ENCODE measurements at places on chromosomes 6 and 20. TPM values are rescaled to one million over a fixed set of nuclear protein-coding genes. Genes with fewer than 3 reads are reported as not detected.
A peak's percentile ranks its signal among the peaks of the same experiment; 100 is the strongest.

ZNF184 gene
- total RNA-seq: 15.4 TPM

LINC00237 gene
- total RNA-seq: not detected

SS18L1 gene
- 21.7 TPM for total RNA-seq

DDX43 gene
- 0.09 TPM for total RNA-seq

SLPI gene
- total RNA-seq: not detected

DNA sequence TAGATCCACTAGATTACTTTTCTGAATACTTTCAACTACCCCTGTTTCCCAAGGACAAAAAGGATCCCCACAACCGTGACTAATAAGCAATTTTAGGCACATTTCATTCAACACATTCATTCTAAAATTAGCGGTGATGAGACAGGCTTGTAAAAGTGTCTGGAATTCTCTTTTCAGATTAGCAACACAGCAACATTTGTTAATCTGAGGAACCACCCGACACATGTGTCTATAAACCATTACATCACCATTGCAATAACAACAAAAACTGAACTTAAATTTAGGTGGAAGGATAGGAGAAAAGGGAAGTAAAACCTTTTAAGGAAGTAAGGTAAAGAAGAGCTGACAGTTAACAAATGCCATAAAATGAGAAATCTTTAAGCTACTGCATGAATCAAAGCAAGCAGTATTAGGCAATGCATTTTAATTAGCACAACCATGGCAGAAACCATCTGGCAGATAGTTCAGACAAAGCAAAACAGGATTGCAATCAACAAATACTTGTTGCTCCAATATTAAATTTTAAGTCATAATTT is 49.1 kb downstream of the MAP3K7 start:
- DNase-seq: no peak

DNA sequence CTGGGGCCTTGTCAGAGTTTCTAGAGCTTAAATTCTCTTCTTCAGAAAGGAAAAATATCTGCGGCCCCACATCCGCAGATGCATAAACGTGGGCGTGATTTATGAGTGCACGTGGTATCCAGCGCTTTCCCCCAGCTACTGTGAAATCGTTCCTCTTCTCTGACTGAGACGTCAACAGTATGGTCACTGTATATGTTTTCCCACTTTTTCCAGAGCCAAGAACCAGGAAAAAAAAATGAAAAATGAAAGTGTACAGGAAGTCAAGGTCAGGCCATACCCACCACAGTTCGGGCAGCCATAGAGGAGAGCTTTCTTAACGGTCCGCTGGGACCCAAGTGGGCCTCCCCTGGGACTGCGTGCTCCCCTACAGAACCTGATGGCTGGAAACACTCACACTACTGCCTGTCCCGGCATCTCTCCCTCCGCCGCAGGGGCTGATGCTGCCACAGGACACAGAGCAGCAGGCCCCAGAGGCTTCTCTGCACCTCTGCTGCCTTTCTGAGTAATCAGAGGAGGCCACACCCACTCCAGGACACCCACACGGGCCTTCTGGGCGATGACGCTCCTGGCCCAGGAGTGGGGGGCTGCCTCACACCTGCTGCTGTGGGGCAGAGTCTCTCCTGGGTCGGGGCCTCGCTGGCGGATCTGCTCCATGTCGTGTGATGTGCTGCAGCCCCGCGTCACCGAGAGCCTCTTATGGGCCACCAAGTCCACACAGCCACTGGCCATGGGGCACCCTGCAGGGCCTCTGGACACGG is 16.4 kb upstream of the STX16 start:
- peak; percentile 42 for DNase-seq

- DNase-seq: no peak
Measured at GRCh38 chr20:32792731-32793458, 26.9 kb upstream of the MAPRE1 start.

GRCh38 chr20:17872959-17873358 is 95.6 kb downstream of the SNX5 start:
- no peak for DNase-seq

GRCh38 chr20:58558486-58559367 is 43.5 kb upstream of the APCDD1L start:
- no peak for DNase-seq

GRCh38 chr6:155001482-155001881 is 6.4 kb downstream of the TIAM2 start:
- no peak for DNase-seq

DNA sequence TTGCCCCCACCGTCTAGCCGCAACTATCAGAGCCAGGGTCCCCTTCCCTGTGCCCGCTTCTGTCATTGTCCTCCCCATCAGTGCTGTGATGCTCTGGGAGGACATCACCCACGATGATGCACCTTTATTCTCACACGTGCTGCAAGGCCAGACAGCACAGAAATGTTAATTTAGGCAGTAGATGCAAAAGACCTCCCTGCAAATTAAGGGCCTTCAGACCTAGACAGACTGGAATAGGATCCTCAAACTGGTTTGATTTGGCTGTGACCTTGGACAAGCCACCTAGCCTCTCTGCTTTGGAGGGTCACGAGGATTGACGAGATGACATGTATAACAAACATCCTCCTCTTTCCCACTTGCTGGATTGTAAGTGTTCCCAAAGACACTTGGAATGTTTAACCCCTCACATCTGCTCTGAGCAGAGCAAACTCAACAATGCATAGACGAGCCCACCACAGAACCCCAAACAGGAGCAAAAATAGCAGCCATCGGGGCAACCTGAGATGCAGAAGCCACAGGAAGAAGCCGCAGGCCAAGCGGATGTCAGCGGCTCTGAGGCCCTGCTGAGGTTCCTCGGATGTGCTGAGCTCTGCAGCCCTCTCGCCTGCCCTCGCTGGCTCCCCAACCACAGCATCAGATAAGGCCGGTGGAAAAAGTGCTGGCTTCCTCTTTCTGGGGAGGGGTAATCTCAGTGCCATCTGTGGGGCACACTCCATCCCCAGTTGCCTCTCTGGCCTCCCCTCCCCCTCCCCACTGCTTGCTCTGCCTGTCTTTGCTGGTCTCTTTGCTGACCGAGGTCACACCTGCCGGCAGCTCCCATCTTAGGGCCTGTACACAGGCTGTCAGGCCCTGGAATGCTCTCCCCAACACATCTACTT is 35.3 kb downstream of the TOX2 start:
- peak; percentile 46 for DNase-seq

DNA sequence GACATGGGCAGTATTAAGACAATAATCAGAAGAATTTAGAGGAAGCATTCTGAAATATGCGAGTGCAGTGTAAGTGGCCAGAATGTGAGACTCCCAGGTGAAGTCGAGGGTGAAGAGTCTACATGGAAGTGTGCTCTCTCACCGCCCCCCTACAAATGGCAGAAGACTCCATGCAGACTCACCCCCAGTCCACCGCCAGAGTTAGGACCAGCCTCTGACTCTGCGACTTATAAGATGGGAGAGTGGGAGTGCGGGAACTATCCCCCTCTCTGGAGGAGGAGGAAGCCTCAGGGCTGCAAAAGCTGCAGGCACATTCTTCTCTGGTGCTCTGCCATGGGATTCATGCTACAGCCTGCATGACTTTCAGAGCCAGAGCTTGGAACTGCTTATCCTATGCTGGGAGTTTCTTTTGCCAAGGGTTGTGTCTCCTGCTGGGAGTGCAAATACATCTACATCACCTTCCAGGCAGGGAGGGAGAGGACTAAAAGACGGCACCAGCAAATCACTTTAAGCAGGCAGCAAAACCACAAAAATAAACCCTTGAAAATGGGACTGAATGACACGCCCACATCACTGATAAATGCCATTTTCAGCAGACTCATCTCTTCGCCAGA is 206.7 kb upstream of the SULF2 start:
- no peak for DNase-seq

DNA sequence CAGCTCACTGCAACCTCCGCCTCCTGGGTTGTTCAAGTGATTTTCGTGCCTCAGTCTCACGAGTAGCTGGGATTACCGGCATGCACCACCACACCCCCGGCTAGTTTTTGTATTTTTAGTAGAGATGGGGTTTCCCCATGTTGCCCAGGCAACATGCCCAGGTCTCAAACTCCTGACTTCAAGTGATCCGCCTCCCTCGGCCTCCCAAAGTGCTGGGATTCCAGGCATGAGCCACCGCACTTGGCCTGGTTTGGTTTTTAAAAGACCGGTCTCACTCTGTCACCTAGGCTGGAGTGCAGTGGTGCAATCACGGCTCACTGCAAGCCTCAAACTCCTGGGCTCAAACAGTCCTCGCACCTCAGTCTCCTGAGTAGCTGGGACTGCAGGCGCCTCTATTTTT is 40.1 kb downstream of the VSTM2L start:
- DNase-seq: no peak

DNA sequence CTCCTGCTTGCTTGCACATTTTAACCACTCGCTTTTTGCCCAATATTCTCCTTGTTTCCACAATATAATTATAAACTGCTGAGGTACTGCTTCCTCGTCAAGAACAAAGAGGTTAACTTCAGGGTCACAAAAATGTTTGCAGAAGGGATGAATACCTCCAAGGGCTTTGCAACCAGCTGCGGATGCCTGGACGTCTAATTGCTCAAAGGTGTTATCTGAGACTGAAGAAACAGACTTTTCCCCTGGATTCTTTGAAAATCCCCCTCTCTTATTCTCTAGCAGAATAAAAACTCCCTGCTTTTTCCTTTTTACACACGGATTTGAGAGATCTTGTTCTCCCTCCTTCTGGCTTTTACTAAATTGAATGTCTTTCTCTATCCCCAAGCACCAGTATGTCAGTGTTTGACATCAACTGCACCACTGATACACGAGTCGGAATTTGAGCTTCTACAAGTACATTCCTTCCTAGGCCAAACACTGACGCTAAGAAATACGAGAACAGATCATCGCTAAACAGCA is 336 bp upstream of the SMPDL3A start:
- DNase-seq: no peak

DNA sequence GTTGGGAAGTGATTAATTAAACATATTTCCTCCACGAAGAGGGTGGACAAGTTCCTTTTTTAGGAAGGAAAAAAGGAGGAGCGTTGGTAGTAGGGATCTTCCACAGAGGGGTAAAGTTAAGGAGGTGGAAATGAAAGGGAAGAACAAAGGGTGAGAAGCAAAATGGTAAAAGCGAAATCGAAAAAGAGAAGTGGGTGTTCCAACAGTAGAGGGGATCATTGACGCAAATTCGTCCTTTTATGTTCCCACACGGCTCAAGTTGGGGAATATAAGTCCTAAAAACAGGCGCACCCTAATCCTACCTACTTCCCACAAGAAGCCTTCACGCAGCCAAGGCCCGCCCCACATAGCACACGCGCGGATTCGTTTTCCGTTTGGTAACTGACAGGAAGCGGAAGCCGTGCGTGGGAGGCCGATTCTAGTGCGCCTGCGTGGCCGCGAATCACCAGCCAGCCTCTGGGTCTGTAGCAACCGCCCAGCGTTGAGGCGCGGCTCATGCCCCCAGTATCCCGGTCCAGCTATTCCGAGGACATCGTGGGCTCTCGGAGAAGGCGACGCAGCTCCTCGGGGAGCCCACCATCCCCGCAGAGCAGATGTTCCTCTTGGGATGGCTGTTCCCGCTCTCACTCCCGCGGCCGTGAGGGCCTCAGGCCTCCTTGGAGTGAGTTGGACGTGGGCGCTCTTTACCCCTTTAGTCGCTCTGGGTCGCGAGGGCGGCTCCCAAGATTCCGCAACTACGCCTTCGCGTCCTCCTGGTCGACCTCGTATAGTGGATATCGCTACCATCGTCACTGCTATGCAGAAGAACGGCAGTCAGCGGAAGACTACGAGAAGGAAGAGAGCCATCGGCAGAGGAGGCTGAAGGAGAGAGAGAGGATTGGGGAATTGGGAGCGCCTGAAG is at the start of gene NKAPL:
NKAPL (plus strand) TSS at position 421 of the 901 bp plus-strand sequence; CDS start at position 496, 75 bp downstream.
- peak; percentile 48 for DNase-seq

- peak; percentile 58 for DNase-seq
Measured at GRCh38 chr6:53651205-53651763, 14.3 kb downstream of the KLHL31 start.

DNA sequence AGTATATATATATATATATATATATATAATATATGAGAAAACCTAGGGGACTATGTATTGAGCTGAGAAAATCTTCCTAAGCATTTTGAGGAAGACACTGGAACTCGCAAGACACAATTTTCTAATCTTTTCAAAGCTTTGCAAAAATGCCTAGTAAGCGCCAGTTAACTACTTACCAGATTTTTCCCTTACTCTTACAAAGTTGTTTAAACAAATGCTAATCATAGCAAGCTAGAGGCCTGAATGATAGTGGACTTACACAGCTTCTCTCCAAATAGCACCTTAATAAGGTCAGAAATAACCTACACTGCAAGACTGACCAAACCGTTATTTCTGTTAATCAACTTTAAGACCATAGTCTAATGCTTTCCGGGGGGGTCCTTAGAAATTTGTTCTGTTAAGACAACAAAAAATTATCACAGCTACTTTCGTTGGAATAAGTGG is 56.1 kb upstream of the HFE start:
- no peak for DNase-seq

DNA sequence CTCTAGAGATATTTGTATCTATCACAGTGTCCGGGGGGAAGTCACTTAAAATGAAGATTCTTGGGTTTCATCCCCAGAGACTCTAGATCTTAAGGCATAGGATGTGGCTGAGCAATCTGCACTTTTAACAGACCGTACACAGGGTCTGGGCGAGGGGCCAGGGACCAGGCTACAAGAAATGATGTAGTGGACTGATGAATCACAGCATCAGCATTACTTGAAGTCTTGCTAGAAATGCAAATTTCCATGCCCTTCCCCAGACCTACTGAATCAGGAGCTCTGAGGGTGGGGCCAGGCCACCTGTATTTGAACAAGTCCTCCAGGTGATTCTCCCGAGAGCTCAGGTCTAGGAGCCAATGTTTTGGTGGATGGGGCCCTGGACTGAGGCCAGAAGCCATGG is 168.4 kb downstream of the DOK5 start:
- DNase-seq: no peak

DNA sequence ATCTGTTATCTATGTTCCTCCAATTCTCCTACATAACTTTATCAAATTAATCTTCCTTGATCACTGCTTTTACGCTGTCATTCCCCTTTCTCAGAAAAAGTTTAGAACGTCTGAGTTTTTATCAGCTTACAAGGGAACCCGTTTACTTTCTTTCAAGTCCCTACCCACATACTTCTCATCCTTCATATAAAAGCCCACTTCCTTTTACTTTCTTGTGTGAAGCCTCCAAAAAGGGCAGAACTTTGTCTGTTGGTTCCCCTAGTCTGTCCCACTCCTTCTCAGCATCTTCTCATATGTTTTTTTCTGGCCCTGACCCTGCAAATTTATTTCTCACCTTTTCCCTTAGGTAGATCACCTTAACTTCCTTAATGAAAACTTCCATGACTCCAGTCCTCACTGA is 106.1 kb downstream of the TFAP2B start:
- DNase-seq: no peak

DNA sequence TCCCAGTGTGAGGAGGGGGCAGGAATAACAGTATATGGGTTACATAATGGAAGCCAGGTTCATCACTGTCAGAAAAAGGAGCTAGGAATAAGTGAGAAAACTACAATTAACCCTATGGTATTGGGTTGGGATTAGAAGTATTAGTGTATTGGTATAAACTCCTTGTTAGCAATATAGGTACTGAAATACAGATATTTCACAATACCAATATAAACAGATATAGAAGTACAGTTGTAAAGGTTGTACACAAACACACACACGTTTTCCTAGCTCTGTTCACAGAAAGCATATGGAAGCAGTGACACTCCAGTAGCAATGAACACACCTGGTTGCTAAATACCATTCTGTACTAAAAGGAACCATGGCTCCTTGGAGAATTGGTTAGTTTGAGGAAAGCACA is 148.5 kb downstream of the KIF16B start:
- no peak for DNase-seq

- DNase-seq: no peak
Measured at GRCh38 chr6:56933650-56934049, 21.3 kb upstream of the BEND6 start.

Data from activated naive CD4-positive, alpha-beta T cell treated with anti-CD3 and anti-CD28 coated beads, Interleukin-2, amount 50 U/mL, for 72 hours (primary cell).